ENCODE measurements at places on chromosomes 2 and 18. TPM values are rescaled to one million over a fixed set of nuclear protein-coding genes. Genes with fewer than 3 reads are reported as not detected.

GRCh38 chr2:129379411-129379810 lies 600.1 kb upstream of the RAB6C start:
- DNase-seq = no peak

The GLI2 gene
- 1.5 TPM for total RNA-seq

- DNase-seq = peak; percentile 57
These were observed 89.2 kb downstream of the ZNF516 start for GRCh38 chr18:76405681-76406356.

DNA sequence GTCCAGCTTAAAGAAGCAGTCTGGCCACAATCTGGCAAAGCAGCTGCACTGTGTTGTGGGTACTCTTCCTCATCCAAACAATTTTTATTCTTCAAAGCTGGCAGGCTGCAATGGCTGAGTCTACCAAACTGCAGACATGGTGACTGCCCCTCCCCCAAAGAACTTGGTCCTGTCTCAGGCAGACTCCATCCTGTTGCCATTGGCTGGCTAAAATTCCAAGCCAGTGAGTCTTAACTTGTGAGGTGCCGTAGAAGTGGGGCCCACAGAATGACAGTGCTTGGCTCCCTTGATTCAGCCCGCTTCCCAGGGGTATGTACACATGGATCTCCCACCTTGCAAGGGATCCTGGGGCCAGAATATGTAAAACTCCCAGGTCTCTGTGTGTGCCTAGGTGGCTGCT lies 14.5 kb upstream of the NXPH2 start:
- no peak for DNase-seq

DNA sequence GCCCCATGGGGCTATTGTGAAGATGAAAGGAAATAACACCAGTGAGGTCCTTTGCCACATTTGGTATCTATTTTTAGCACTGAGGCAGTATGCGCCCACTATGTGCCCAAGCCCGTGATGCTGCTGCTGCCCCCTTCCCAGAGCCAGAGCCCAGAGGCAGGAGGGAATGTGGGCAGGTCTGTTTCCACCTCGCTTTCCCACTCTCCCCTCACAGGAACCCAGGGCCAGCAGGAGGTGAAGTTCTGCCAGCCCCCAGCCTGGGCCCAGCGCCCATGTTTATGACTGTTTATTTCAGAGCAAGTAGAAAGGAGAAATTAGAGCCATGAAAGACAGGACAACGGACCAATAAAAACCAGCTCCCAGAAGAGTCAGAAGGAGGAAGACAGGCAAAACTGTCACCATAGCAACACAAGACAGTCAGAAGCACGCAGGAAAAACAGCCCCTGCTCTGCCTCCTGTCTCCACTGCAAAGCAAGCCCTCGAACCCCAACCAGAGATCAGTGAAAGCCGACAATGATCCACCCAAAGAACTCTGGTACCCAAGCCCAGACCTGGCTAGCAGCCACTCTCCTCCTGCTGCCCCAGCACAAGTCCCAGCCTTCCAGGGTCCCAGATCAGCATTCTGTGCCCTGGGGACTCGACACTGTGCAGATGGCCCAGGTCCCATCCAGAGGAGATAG lies 1.4 kb downstream of the CYRIA start:
- DNase-seq = peak; percentile 46

The GNAL gene
- 2.4 TPM for total RNA-seq

DNA sequence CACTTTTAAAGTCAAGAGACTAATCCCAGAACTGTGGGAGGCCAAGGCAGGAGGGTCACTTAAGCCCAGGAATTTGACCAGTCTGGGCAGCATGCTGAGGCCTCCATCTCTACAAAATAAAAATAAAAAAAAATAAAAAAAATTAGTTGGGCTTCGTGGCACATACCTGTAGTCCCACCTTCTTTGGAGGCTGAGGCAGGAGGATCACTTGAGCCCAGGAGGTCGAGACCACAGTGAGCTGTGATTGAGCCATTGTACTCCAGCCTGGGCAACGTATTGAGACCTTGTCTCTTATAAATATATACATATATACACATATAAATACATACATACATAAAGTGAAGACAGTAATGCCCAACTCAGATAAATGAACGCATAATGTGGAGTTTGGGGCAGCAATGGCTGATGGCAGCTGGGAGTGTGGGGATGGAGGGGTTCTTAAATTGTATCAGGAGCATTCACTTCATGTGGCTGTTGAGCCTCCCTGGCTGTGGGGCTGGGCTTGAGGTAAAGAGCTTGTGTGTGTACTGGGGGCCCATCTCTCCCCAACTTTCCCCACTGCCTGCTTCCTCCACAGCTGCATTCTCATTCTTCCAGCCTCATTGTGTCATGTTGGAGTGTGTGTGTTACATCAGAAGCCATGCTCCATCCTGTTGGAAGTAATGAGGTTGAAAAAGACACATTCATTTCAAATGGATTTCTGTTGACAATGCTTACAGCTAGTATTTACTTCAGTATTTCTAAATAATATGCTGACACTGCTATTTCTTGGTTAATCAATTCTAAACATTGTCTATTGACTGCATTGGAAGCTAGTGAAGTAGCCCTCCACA lies 96.5 kb upstream of the HS6ST1 start:
- no peak for DNase-seq

The ZEB2 gene
- 94.5 TPM for total RNA-seq

GRCh38 chr2:62151306-62151638 lies 44.6 kb upstream of the B3GNT2 start:
- peak; percentile 24 for DNase-seq

DNA sequence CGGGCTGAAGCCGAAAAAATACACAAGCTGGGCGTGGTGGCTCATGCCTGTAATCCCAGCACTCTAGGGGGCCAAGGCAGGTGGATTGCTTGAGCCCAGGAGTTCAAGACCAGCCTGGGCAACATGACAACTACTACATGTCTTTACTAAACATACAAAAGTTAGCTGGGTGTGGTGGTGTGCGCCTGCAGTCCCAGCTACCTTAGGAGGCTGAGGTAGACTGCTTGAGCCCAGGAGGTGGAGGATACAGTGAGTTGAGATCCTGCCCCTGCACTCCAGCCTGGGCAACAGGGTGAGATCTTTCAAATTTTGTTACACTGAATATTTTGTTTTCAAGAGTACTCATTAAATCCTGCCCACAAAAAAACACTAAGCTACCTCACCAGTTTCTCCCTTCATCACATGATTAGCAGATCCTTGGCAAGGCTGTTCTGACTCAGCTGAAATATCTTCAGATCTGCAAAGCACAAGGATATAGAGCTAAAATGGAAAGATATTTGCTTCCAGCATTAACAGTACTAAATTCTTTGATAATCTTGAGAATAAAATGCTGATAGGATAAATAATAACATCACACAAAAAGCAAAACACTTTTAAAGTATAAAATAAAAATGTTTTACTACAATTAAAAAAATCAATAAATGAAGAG lies 28.2 kb upstream of the MCM6 start:
- DNase-seq = no peak

DNA sequence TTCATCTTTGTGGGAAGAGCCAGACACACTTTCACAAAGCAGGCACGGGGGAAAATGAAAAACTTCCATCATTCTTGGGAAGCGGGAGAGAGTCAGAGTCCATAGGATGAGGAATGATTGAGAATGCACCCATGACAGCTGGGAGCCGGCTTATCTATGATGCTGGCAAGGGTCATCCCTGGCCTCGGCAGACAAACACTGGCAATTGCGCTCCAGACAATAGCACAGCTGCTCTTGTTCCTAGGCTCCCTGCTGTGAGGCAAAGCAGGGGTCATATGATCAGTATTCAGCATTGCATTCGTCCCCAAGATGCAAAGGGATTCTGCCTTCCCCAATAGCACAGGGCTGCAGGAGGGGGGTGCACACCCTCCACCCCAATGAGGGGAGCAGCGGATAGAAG lies 33.0 kb downstream of the CYRIA start:
- DNase-seq = no peak

The STK17B gene
- total RNA-seq = 3.5 TPM

DNA sequence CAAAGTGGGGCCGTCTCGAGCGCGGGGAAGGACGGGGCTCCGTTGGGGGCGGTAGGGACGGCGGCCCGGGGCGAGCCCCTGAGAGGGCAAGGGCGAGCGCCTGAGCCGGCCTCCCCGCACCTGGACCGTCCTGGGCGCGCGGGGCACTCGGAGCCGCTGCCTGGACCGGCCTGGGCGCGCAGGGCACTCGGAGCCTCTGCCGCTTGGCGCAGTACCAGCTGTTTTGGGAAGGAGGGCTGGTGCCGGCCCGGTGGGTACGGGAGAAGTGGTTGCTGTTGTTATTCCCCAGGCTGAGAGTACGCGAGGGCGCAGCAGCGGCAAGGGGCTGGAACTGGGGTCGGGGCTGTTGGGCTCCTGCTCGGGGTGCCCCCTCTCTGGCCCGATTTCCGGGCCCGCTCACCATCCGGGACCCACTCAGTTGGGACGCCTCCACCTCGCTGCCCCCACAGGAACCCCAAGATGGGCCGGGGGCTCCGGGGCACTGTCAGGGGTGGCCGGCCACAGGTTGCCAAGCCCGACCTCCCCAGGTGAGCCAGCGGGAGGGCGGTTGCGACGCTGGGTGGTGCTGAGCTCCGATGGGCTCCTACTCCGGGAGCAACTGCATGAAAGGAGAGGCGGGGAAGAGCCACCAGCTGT lies 579 bp downstream of the ARHGEF4 start:
- DNase-seq = no peak

GRCh38 chr2:103669531-103669930 lies 907.7 kb downstream of the TMEM182 start:
- no peak for DNase-seq

DNA sequence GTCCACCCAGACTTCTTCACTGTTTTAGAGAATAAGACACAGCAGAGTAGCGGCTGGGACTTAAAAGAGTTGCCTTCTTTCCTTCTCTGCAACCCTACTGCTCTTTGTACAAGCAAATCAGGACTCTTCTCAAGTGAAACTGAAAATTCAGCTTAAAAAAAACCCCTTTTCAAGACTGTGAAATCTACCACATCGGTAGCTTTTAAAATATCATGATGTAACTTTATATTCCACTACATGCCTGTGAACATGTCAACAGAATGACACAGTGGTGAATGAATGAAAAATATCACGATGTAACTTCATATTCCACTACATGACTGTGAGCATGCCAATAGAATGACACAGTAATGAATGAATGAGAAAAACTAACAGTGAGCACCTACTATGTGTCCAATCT lies 53.4 kb downstream of the TCF4 start:
- no peak for DNase-seq

DNA sequence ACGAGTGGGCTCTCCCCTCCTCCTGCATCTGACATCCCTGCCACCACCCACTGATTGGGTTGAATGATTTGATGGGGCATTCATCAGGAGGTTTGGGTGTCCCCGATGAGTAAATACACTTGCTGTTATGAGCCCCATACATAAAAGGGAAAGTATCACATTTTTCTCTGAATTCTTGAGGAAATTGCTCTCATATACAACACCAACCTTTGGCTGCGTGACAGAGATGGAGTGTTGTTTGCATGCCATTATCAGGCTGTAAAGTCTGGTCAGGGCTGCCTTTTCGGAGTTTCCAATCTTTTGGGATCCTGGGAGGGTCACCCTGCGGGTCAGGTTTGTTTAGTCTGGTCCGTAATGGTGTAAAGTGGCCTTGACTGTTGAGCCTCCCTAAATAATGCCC lies 227.9 kb upstream of the SPRED2 start:
- no peak for DNase-seq

DNA sequence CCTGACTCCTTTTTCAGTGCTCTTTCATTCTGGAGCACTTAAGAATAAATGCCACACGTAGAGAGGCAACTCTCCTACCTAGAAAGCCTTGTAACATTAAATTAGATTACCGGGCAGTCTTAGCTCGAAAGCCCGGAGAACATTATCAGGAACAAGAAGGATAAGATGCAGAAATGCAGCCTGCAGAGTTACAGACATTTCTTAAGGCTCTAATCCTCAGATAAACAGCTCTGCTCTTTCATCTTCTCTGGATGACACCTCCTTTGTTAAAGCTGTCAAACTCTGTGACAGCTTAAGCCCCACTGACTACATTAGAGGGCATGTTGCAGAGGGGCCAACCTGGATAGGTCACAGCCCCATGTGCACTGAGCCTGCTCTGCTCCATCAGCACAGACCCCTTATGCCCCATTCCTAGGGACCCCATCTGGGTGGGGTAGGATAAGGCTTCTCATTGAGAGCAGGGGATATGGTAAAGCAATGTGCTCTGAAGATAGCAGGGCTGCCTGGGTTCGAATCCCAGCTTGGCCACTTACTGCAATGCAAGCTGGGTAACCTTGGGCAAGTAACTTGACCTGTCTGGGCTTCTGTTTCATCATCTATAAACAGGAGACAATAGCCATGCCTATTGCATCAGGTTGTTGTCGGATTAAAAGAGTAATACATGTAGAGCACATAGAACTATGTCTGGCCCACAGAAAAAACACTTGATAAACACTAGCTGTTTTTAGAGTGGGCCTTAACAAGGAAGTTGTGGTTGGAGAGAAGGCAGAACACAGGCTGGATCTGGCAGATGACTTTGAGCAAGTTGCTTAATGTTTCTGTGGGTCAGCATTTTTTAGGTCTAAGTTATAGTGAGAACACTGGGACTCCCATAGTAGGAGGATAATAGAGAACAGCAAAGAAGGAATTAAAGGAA lies 111.4 kb downstream of the THNSL2 start:
- DNase-seq = no peak

- no peak for DNase-seq
These were observed 1231.7 kb upstream of the ZEB2 start for GRCh38 chr2:145751629-145752028.

- DNase-seq = no peak
These were observed 127.7 kb downstream of the DOK6 start for GRCh38 chr18:69528435-69528834.

GRCh38 chr2:118689874-118690273 lies 157.6 kb downstream of the EN1 start:
- DNase-seq = no peak

DNA sequence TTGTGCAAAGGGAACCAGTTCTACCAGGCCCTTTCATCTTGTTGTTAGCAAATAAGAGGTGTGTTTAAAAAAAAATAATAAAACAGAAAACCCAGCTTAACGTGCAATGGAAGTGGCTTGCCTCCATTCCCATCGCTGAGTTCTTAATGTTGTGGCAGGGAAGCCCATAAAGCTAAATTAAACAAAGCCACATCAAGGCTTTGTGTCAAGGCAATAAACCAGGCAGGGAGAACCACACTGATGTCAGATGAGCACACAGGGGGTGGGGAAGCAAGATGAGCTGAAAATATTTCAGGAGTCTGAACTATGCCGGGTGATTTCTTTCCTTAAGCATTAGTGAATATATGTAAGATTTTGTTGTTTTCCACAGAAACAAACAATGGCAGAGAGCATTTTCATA lies 73.5 kb downstream of the PHLPP1 start:
- DNase-seq = no peak

DNA sequence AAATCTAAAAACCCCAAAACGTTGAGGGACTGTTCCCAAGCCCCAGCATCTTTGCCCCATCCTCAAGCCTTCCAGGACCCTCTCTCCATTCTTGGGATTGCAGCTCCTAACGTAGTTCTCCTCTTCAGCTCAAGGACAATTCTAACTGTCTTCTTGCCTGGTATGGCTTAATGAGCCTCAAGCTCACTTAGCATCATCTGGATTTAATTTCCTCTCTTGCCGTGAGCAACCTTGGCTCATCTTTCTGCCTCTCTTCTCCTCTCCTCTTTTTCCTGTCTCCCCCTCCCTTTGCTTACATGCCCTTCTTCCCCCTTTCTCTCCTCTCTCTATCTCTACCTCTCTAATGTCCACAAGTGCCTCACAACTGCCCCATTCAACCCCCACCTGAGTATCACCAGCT lies 44.2 kb downstream of the TACR1 start:
- DNase-seq = no peak

The RNF181 gene
- total RNA-seq = 85.3 TPM

- DNase-seq = no peak
These were observed 316.7 kb upstream of the CHAC2 start for GRCh38 chr2:53450923-53451322.

The PPP1R1C gene
- 22.5 TPM for total RNA-seq

The SERPINB10 gene
- not detected for total RNA-seq

GRCh38 chr2:79981316-79981715 lies 323.2 kb downstream of the LRRTM1 start:
- DNase-seq = no peak

Measured in heart right ventricle (tissue), 16 donors.